ENCODE measurements at places on chromosomes 7 and 10.

- DNase-seq, result no peak
Observed at GRCh38 chr7:18491871-18492270, 3.7 kb upstream of the HDAC9 start.

DNA sequence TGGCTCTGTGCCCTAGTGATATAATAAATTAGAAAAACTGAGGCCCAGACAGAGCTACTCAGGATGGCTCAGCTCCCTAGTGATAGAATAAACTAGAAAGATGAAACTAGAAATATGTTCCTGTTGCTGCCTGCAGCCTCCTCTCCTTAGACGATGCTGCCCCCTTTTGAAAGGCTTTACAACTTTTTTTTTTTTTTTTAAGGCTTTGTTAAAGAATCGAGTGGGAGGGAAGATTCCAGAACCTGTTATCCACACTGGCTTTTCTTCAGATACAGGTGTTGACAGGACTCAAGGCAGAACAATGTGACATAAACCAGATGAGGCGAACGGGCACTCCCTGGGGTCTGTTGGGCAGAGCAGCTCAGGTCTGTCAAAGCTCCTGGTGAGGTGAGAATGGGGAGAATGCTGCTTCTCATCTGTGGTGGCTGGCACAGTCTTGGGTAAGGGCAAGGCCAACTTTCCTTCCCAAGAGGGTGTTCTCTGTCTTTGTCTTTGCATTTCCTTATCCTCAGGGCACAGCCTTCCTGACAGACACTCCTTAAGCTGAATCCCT lies 175.1 kb downstream of the COBL start:
- DNase-seq, result peak; percentile 34

DNA sequence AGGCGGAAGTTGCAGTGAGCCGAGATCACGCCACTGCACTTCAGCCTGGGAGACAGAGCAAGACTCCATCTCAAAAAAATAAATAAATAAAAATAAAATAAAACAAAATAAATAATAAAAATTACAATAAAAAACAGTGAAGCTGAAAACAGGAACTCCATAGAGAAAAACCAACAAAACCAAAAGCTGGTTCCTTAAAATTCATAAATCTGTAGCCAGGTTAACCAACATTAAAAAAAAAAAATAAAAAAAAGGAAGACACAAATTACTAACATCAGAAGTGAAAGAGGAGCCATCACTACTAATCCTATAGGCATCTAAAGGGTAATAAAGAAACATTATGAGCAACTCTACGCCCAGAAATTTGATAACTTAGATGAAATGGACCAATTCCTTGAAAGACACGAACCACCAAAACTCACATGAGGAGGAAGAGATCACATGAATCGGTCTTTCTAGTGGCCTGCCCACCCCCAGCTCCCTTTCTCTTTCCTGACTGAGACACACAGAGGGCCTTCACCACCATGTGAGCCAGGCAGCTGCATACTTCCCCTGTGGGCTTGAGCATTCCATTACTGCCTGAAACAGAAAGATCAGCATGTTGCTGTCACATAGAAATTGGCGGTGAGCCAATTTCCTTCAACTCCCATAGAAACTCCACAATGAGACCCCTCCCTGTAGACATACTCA lies 208.7 kb downstream of the MAD1L1 start:
- DNase-seq, result no peak

GRCh38 chr10:49740346-49741107 lies 21.6 kb downstream of the OGDHL start:
- DNase-seq, result no peak

GRCh38 chr10:78320506-78320905 lies 286.8 kb downstream of the RPS24 start:
- no peak for DNase-seq

GRCh38 chr10:11125004-11125403 lies 107.3 kb downstream of the CELF2 start:
- DNase-seq, result peak; percentile 63

DNA sequence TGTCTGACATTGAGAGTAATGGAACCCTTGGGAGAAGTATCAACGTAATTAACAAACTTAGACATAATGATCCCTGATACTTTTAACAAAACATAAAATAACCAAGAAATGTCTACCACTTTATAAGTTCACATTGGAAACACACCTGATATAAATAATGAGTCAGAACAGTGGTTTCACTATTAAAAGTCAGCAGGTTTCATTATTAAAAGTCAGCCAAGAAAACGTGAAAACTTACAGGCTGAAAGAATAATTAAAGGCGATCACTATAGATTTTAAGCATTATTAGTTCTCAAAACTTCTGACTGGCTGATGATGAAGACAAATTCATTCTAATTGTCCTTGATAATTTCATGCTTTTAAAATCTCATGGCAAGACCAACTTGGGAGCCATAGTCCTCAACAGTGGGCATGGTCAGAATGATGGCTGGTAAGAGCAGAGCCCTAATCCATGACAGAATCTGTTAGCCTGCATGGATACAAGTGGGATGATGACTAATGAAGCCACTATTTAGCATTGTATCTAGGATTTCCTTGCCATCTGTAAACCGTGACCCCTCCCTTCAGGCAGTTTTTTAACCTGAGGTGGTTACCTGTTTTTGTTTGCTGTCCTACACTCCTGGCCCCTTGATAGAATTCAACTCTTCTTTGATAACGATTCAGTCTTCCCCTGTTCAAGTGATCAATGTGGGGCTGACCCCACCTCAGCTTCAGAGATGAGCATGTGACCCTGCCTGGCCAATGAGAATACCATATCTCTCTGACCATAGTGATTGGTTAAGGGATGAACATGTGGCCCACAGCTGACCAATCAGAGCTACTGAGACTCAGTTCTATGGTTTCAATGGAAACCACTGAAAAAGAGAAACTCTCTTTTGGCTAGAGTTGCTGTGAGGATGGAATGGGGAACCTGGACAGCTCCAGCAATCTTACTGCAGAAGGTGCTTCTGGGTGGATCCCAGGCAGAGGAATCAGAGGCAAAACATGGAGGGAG lies 151.0 kb downstream of the PLPP4 start:
- no peak for DNase-seq

- no peak for DNase-seq
Observed at GRCh38 chr7:119343289-119343688, 929.7 kb upstream of the KCND2 start.

- DNase-seq, result no peak
Observed at GRCh38 chr10:74425456-74426001, 274.5 kb downstream of the ADK start.

DNA sequence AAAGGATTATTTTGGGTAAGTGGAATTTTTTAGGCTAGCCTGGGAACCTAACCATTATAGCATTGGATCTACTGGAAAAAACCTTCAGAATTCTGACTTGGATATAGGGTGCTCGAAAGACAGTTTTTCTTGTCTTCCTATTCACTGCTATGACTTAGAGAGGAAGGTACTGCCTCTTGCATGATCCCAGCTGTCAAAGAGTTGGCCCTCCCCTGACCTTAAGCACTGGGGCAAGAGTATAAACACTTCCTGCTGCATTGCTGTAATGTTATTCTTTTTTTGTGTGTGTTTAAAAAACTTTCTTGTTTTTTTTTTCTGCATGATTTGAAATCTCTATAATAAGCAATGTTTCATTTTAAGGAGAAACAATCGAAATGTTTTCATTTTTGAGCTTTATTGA lies 113.0 kb downstream of the LRMDA start:
- no peak for DNase-seq

- DNase-seq, result no peak
Observed at GRCh38 chr7:69677054-69677852, 79.0 kb downstream of the AUTS2 start.

DNA sequence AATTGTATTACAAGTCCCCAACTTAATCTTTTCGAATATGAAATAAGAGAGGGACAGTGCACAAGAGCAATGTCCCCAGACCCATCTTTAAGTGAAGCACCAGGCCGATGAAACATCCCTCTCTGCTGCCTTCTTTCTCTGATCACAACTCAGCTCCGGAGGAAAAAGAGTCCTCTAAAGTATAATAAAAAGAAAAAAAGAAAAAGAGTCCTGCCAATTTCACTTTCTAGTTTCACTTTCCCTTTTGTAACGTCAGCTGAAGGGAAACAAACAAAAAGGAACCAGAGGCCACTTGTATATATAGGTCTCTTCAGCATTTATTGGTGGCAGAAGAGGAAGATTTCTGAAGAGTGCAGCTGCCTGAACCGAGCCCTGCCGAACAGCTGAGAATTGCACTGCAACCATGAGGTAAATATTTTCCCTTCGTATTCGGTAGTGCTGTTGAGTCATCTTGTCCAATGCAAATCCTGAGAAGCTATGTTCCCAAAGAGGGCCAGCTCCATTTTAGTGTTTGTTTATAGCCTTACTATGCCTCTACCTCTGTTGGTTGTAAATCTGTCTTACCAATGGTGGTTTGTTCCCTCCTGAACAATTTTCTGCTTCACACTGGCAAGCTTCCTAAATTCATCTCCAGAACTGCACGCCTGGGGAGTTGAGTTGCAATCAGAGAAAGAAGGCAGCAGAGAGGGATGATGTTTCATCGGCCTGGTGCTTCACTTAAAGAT lies at the start of gene IFIT2:
IFIT2 (plus strand) TSS at position 326 of the 725 bp plus-strand sequence; CDS start at position 404, 78 bp downstream.
- DNase-seq, result peak; percentile 46

DNA sequence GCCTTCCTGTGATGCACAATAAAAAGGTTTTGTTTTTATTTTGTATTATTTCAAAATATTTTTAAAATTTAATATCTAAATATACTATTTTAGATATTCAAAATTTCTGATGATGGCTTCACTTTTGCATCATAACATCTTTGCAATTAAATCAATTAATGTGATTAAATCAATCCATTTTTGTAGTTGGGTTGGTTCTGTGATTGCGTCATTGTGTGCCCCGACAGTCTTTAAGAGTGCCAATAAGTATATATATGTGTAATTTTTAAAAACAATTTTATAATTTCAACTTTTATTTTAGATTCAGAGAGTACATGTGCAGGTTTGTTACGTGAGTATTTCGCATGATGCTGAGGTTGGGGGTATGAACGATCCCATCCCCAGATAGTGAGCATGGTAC lies 70.5 kb downstream of the SEPTIN14 start:
- DNase-seq, result no peak

DNA sequence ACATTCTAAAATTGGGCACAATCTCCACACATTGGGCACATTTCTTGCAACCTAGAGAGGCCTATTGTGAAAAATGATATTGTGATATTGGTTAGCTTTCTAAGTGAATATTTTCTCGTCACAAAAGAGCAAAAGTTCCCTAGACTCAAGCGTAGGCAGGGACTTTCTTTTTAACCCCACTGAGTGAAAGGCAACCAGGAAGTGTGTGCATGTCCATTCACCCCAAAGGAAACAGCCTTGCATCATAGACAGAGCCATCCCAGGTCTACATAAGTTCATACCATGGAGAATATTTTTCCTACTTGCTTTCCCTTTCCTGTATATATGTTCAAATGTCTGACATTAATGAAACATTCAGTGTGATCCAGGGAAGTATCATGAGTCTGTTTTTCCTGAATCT lies 84.2 kb upstream of the AGBL3 start:
- DNase-seq, result no peak

GRCh38 chr7:114885836-114886235 lies 36.1 kb upstream of the MDFIC start:
- no peak for DNase-seq

GRCh38 chr7:18541181-18541870 lies 45.8 kb downstream of the HDAC9 start:
- no peak for DNase-seq

DNA sequence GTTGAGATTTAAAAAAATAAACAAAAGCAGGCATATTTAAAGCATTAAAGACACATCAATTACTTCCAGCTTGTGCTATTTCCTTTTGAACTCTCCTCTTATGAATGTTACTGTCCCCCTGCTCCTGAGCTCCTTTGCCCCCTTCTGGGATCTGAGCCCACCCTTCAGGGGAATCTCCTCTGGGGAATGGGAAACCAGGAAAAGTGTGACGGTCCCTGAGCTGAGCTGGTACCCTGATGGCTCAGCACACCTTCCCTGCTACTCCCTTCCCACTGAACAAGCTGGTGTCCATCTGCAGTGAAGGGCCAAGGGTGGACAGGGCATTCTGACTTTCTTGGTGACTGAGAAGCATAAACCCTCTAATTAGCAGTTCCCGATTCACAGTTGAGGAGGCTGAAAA lies 356.3 kb downstream of the PTEN start:
- DNase-seq, result no peak

DNA sequence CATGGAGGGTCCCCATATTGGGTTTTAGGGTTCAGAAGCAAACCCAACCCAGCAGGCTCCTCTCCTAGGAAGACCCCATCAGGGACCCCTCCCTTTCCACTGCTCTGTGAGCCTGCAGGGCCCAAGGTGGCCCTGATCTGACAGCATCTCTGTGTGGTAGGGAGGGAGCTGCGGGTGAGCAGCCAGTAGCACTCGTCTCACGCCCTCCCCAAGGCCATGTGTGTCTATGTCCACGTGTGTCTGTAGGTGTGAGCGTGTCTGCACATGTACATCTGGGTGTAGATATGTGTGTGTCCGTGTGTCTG lies 103.5 kb upstream of the FAM20C start:
- no peak for DNase-seq

DNA sequence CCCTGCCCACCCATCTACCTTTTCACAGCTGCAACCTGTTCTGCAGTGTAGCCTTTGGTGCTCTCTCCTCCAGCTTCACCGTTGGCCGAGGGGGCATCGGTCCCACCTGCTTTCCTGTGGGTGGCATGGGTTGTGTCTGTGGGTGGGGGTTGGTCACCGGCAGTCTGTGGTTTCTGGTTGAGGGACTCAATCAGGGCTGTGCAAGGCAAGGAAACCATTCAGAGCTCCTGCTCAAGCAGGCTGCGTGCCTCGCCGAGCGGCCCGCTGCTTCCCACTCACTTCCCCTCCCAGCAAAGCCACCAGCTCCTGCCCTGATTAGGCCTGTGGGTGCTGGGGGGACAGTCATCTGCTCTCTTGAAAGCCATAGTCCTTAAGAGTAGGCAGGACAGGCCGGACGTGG lies 9.8 kb downstream of the DNAJB12 start:
- DNase-seq, result no peak

DNA sequence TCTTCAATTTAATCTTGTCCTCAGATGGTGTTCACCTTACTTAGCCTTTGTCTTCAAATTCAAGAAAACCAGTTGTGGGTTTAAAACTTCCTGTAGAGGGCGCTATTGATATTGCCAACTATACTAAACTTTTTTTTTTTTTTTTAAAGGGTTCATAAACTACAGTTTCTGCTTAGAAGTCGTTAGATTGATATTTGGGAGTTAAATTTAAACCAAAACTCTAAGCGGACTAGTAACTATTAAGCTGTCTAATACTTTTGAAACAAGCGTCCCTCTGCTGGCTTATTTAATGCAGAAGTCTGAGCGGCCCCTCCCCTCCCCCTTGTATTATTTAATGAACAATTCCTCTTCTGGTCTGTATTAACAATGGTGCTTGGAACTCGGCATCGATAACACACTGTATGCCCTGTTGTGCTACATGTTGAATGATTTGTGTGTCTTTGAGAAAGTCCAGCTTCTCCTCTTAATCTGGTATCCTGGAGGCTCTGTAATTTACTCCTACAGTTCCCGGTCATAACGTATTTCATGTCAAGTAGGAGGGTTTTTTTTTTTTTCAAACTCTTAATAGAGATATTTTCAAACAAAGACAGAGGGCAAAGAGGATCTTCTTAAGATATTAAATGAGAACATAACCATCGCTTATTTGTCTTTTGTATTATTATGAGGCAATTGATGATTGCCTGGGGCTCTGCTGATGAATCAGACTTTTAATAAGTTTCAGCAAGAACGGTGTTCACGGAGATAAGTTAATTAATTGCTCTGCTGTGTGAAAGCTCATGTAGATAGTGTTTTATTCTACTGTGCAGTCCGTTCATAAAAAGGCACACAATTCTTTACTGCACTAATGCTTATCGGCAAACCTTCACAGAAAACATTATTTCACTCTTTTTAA lies 22.6 kb upstream of the CREB5 start:
- peak; percentile 71 for DNase-seq

Data from NCI-H1417 (cell line).